ENCODE measurements at places on chromosomes 11 and 22.
A peak's percentile ranks its signal among the peaks of the same experiment; 100 is the strongest.

DNA sequence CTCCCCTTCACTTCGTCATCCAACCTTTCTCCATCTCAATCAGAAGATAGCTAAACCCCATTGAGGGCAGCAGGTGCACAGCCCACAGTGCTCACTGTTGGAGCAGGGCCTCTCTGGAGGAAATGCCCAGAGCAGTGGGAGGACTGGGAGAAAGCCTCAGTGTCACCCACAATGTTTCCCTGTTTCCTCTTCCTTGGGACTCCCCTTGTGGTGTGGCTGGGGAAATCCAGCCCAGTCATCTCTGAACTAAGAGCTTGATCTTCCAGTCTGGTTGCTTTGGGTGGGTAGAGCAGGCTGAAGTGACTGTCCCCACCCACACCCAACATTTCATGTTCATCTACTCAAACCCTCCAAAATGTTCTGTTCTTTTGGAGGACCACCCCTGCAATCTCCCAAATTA, 29.8 kb upstream of the EED start:
- no peak for DNase-seq

GRCh38 chr11:110374921-110375320, 54.8 kb upstream of the FDX1 start:
- DNase-seq, result no peak

DNA sequence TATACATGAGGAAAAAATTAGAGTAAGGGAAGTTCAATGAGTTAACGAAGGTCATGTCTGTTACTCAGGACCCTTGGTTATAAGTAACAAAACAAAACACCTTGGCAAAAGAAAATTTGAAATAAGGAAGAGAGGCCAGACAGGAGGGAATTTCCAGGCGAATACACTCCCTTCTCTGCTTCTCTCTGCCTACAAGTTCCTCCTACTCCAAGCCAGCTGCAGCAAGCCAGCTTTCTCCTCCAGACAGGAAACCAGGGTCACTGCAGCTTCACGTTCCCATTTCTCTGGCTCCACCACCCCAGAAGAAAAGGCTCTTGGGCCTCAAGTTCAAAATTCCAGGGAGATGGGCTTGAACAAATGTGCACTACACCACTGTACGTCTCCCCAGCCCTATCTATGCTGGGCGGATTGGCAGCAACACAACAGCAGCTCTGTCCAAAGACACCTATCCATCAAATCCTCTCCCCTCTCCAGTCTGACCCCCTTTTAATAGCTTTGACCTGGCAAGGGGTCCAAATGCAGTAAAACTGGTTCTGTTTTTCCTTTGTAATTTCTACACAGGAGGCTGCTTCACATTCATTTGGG, 27.7 kb downstream of the SMCO4 start:
- no peak for DNase-seq

GRCh38 chr22:26374391-26375026, 54.6 kb upstream of the ASPHD2 start:
- no peak for DNase-seq

DNA sequence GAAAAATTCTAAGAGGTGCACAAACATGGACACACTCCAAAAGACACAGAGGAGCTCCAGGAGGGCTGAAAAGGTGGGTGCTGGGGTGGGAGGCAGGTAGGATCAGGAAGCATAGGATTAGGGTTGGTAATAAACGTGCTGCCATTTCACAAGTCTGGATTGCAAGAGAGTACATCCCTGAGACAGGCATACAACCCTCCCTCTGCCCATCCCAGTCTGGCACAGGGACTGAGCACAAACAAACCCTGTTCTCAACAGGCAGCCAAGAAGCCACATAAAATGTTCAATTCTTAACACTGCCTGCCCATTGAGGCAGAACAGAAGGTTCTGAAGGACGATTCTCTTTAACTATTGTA, 18.5 kb downstream of the SLC35F2 start:
- no peak for DNase-seq

DNA sequence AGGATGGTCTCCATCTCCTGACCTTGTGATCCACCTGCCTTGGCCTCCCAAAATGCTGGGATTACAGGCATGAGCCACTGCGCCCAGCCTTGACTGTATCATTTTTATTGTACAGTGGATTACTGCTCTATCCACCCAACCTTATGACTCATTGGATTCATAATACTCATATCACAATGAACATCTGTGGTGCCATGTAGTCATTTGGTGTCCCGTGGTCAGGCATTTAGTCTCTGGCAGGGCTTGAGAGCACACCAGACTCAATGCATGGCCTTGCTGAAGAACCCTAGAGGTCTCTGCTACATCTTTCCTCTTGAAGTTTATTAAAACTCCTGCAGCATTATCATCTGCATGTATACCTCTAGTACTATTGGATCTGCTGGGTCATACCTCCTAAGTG, 98.0 kb upstream of the LDLRAD3 start:
- no peak for DNase-seq

DNA sequence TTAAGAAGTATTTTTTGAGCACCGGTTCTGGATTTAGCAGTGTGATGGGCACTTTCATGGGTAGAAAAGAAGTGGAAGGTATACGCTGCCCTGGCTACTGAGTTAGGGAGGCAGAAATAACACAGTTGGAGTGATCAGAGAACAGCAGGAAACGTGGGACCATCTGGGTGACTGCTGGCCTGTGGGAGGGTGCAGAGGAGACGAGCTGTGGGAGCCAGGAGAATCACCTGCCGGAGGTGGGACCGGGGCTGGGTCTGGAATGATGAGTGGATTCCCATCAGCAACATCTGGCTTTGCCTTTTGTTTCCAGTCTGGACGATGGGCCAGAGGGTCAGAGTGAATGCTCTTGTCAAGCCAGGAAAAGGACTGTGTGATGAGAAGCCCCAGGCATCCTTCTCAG, 66.5 kb downstream of the BARX2 start:
- DNase-seq, result no peak

DNA sequence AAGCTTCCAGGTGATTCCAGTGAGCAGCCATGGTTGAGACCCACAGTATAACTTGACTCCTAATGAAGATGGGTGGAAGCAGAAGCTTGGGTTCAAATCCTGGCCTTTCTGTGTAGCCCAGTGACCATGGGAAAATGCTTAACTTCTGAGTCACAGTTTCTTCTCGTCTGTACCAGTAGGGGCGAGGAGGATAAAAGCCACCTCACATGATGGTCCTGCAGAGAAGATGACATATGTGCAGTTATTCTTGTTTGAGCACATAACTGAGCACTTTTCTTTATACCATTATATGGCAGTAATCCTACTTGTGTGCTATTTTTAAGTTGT, 4.9 kb downstream of the TMEM109 start:
- DNase-seq, result peak; percentile 57

DNA sequence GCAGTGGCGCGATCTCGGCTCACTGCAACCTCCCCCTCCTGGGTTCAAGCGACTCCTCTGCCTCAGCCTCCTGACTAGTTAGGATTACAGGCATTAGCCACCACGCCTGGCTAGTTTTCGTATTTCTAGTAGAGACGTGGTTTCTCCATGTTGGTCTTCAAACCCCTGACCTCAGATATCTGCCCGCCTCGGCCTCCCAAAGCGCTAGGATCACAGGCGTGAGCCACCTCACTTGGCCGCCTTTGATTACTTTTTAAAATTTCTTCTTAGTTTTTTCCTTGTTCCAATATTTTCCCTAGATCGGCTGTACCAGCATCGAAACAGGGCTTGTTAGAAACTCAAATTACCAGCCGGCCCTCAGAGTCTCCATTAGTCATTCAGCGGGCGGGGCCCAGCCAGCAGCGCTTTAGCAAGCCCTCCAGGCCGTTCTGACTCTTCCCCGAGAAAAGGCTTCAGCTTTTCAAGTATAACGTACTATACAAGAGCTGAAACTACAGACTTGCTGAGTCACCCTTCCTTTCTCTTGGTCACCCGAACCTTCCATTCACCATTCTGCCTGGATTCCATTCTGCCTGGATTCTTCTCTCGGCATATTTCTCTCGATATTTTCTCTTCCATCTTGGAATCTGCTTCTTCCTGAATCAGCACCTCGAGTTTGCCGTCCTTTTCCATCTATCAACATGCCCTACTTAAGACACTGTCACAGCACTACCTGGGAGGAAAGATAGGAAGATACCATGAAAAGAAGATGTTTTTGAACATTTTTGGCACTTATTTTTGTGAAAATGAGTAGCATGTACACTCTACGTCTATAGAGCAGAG, 6.7 kb upstream of the CAPRIN1 start:
- peak; percentile 49 for DNase-seq

- peak; percentile 88 for DNase-seq
Measured at GRCh38 chr11:783581-784015, 6.3 kb downstream of the CEND1 start.

- no peak for DNase-seq
Measured at GRCh38 chr11:92071660-92072059, 153.0 kb upstream of the FAT3 start.

- DNase-seq, result no peak
Measured at GRCh38 chr11:43545610-43546009, 134.9 kb upstream of the HSD17B12 start.

- peak; percentile 35 for DNase-seq
Measured at GRCh38 chr11:94638902-94639373, 71.8 kb downstream of the PIWIL4 start.

DNA sequence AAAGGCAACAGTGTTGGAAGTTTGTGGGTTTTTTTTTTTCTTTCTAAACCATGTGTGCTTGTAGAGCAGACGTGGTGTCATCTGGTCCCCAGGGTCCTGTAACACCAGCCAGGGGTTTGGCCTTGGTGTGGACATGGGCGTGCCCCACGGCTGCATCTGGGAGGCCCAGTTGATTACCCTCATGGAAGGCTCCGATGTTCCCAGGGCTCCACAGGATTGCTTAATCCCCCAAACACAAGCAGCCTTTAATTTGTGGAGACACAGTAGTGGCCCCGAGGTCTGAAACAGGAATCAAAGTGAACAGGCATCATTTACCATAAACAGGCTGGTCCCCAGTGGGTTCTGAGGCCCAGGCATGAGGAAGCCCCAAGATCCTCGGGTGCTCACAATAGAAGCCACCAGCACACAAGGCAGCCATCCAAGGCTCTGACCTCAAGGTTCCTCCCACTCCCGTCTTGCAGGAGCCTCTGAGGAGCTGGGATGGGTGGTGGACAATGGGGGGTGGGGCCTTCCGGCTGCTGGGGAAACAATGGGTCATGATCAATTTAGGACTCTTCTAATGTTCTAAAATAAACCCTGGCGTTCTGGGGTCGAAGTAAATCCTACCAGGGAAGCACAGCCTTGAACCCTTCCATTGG, 115.0 kb upstream of the CD82 start:
- no peak for DNase-seq

- no peak for DNase-seq
Measured at GRCh38 chr11:65806979-65807378, 20.1 kb downstream of the OVOL1 start.

DNA sequence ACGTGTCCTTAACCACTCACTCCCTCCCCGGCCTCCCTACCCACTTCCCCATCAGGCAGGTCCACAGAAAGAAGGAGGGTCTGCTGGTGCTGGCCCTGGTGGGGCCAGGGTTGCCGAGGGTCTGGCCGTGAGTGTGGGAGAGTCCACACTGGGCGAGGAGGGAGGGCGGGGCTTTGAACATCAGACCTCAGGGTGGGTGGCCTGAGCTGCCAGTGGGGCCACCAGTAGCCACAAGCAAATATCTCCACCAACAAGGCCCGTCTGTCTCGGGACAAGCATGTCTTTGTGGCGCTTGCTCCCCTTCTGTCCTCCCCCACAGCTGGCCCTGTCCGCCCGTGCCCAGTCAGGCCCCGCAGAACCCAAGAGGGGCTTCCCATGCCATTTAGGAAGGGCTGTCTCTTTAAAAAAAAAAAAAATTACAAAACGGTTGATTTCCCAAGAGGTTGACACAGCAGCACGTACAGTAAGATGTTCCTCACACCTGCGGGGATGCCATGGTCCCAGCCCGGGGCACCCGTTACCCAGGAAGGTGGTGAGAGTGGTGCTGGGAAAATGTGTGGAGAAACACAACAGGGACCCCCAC, 17.7 kb upstream of the TALDO1 start:
- DNase-seq, result no peak

GRCh38 chr11:11265994-11266606, 87.0 kb downstream of the CSNK2A3 start:
- peak; percentile 62 for DNase-seq

- no peak for DNase-seq
Measured at GRCh38 chr22:23874871-23875270, 17.2 kb downstream of the SLC2A11 start.

DNA sequence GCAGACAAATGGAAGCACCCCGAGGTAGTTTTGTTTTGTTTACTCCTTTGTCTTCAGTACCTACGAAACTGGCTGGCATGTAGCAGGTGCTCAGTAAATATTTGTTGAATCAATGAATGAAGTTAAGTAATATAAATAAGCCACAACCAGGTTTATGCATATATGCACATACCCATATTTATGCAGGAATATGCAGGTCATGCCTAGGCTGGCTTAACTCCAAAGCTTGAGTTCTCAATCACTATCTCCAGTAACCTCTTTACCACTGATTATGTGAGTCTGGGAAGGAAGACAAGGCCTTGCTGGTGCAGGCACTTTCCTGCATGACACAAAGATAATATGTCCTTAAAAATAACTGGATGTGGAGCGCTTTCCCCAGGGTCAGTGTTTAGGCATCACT, 27.5 kb downstream of the ARL14EP start:
- no peak for DNase-seq

GRCh38 chr11:35282221-35282882, 137.0 kb downstream of the SLC1A2 start:
- no peak for DNase-seq

GRCh38 chr11:59186130-59186594, 14.2 kb downstream of the DTX4 start:
- DNase-seq, result peak; percentile 50

DNA sequence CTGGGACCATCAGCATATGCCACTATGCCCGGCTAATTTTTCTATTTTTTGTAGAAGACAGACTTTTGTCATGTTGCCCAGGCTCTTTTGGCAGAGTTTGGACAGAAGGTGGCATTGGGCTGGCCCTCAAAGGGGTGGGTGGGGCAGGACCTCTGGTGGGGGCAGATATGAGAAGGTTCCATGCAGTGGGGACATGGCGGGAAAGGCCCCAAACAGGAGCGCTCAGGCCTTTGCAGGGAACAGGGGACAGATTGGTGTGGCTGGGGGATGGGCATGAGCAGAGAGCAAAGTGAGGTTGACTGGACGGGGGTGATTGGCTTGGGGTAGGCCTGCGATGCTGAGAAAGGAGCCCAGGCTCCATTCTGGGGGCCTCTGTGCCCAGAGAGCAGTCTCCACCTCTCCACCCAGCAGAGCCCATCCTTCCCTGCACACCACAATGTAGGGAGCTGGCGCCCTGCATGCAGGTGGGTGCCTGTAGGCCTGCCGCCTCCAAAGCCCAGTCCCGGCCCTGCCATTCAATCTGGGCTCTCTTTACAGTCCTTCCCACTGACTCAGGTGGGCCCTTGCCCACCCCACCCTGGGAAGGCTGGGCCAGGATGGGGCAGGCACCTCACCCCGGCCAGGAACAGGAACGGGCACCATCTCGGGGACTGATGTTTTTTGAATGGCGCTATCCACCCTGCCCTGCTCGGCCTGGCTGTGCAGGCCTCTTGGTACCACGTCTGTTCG, 98.7 kb downstream of the MORC2 start:
- no peak for DNase-seq

DNA sequence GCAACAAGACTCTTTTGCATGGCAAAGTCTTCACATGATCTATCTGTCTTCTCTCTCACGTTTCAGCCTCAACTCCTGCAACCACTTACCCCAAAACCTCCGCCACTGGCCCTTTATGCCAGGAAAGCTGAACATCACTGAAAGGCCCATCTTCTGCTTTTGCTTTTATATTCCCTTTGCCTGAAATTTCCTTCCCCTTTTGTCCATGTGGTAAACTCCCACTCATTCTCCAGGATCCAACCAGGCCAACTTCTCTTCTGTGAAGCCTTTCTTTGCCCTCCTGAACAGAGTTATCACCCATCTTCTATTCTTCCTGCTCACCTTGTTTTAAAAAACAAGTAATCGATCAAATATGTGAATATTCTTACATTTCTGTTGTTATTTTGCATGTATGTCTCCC, 117.8 kb downstream of the WNT11 start:
- DNase-seq, result no peak
